ENCODE measurements at places on chromosomes 2 and 18.

DNA sequence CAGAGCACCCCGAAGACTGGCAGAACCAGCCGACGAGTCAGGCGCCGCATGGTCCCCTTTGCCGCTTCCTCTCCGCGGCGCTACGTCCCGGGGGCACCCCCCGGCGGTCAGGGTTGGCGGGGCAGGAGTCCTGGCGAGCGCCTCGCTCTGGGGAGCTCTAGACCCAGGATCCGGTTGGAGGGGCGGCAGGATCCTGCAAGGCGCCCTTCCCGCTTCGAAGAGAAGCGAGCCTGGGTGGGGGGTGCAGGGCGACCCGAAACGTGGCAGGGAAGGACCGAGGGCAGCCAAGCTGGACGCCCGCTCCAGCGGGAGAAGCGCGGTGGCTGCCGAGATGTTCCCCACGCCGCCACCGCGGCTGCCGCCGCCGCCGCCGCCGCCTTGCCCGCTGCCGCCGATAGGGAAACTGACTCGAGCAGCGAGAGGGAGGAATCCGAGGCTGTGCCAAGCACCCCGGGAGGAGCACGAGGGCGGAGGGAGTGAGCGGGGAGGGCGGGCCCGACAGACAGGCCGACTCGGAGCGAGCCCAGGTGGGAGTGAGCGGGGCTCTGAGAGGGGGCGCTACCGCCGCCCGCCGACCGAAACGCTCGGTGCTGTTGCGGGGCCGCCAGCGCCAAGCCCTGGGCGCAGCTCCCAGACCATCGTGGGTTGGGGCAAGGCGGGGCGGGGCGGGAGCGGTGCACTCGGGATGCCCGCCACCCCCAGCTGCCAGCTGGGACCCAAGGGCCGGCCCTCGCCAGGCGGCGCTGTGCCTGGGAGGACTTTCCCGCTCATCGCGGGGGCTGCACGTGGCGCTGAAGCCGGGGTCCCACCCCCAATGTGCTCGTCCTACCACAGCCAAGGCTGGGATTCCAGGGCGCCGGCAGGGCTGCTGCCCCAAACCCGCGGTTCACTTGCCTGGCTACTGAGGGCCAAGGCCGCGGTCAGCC is at the start of gene GALNT14:
TSS of gene GALNT14 (minus strand) at position 404 of the 926 bp plus-strand sequence. CDS start at position 50, 354 bp downstream.
- DNase-seq = peak; percentile 85

DNA sequence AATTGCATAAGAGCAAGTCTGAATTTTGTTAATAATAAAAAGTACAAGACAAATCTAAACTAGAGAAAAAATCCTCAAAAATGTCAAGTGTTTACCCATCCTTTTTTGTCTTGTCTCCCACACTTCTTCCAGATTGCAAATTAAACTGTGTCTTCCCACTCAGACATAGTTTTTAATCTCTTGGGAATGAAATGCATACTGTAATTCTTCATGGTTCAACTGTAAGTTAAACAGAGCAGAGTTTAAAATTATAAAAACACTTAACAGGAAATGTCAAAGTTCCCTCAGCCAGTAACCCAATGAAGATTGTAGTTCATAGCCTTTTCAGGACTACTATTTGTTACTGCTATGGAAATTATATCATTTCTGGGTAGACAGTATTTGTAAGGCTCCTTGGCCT is 171.8 kb downstream of the UBE2E3 start:
- DNase-seq = peak; percentile 22

DNA sequence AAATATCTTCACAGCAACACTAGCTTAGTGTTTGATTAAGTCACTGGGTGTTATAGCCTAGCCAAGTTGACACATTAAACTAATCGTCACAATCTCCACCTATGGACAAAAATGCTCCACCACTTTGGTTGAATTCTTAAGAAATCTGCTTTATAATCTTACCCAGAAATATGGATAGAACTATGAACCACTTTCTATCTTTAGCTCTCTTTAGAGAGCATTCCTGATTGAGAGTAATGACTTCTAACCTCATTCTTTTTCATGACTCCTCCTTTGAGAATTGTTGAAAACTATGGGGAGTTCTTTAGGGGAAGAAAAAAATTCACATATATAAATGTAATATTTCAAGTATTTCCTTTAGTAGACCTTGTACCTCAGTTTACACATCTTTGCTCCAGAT is 1282.2 kb upstream of the ZEB2 start:
- no peak for DNase-seq

DNA sequence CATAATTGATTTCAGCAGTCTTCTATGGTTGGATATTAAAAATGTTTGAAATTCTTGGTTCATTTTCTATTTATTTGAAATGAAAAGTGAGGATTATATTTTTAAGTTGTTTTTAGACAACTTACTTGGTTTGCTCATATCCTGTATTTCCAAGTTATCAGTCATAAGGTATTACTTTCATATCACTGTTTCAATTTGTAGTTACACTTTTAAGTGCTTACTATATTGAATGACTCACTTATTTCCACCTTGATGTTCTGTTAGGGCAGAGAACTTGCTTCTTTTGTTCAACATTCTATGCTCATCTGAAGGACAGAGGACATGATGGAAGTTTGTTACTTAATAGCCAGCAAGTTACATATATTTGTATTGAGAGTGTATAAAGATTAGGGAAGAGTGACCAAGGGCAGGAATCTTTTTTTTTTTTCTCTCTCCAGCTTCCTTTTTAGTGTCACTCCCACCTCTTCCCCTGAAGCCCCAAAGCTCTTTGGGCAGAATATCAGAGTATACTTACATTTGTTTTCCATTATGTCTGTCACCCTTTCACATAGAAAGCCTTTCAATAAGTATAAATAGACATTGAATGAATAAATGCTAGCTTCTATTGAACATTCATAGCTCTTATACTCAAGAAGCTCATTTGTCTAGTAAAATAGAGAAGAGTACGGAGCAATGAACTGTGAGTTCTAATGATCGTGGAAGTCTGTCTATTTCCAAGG is 28.1 kb downstream of the PIK3C3 start:
- no peak for DNase-seq

DNA sequence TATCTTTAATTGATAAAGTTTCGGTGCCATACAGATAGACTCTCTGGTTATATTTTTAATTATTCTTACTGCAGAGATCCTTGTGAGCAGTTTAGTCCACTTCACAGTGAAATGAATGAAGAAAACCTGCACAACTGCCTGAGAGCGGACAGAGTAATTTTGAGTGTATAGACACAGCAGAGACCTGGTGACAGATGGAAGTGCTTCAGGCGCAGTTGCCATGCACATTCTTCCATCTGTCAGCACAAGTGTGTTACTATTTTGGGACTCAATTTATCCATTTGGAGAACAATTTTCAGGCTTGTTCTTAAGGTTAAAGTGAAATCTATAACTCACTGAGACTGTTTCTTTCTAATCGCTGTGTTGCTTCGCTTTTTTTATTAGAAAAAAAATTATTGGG is 147.8 kb upstream of the SPHKAP start:
- peak; percentile 7 for DNase-seq

GRCh38 chr2:216073773-216074172 is 7.8 kb downstream of the PECR start:
- DNase-seq = no peak

GRCh38 chr18:75783566-75784281 is 356.2 kb upstream of the SMIM21 start:
- no peak for DNase-seq

GRCh38 chr18:45621061-45621511 is 5.8 kb downstream of the SLC14A2 start:
- peak; percentile 65 for DNase-seq

- DNase-seq = peak; percentile 62
These were observed 27.6 kb downstream of the C2orf76 start for GRCh38 chr2:119338826-119339561.

GRCh38 chr2:85134896-85135659 is 1.9 kb downstream of the TCF7L1 start:
- DNase-seq = peak; percentile 43

DNA sequence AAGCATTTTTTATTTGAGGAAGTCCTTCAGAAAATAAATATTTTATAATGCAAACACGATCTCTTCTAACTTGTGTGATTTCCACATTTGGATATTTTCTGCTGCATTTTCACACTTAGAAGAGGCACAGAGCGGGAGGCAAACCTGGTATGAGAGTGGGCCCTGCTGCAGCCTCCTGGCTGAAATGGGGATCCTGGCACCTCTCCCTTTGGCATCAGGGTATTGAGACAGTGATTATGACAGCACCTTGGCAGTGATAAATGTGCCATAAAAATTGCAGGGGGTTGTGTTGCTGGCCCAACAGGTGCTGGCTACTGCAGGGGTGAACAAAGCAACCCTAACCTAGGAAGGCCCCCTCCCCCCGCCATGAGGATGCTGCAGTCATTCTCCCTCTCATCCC is 128.6 kb downstream of the TSN start:
- DNase-seq = no peak

DNA sequence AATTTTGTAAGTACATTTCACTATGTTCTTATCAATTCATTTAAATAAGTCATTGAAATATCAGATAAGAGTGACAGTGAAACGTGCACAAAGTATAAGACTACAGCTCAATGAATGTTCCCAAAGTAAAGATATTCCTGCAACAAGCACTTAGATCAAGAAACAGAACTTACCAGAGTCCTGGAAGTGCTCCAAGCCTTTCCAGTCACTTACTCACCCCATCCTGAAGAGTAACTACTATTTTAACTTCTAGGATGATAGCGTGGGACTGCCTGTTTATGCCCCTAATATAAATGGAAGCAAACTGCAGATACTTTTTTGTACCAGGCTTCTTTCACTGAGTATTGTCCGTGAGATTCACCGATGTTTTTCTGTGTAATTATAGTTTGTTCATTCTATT is 768.9 kb downstream of the SLC4A3 start:
- peak; percentile 15 for DNase-seq

DNA sequence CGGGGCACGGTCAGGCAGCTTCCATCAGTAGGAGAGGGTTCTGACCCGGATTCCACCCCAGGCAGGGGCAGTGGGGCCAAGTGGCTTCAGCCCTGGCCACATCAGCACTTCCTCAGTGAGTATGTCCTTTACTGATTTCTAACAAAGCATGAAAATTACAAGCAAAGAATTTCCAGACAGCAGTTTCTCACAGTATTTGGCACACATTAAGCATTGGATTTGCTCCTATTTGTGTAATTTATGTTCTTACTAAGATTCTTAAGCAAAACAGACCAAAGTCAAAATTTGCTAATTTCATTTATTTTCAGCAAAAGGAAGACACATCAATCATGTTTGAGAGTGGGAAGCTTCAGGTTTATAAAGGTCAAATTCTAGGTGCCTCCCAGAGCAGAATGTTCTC is 73.3 kb upstream of the NFATC1 start:
- DNase-seq = no peak

DNA sequence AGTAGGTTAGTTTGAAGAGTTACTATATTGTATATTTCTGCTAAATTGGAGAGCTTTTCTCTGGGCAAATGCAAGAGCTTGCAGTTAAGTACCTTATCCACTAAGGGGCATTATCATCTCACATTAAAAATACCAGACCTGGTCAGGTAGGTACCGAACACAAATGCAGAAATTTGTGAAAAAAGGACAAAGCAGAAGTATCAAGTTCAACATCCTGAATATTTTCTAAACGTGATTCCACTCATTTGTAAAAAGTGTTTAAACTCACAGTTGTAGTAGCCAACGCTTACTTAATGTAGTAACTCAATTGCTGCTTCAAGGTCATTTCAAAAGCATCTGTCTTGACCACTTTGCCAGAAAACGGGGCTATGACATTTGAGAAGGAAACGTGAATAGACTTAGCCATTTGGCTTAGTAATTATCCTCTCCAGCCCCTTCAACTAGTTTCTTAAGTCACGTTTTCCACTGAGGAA is 52.1 kb downstream of the CYRIA start:
- DNase-seq = peak; percentile 43

- DNase-seq = peak; percentile 56
These were observed 194.1 kb downstream of the CLIP4 start for GRCh38 chr2:29309090-29310029.
